ENCODE measurements at places on chromosomes 7 and 10. TPM values are rescaled to one million over a fixed set of nuclear protein-coding genes. Genes with fewer than 3 reads are reported as not detected.
A peak's percentile ranks its signal among the peaks of the same experiment; 100 is the strongest.

GNAI1 gene
- 1.2 TPM for total RNA-seq

DNA sequence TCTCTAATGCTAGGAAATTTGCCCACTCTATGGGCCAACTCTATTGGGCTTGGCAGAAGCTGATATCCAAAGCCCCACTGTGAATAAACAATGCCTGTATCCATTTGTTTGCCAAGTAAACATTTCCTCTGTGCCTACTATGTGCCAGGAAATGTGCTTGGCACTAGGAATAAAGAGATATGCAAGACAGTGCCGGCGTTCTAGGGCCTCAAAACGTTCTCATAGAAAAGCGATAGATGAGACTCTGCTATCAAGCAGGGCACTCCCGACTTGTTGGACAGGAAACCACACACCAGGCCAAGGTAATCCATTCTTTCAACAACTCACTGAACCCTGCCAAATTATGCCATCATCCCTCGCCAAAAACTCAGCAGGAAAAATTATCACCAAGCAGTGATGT is 196.7 kb downstream of the IPMK start:
- H3K27ac ChIP-seq, result no peak overlapping the region
- no peaks in the 10 kb centered on the region for H3K36me3 ChIP-seq
- DNase-seq, result no peak
- H3K4me1 ChIP-seq, result no peaks in the 10 kb centered on the region
- H3K27me3 ChIP-seq, result no peaks in the 10 kb centered on the region

- DNase-seq, result peak; percentile 51
- H3K4me1 ChIP-seq, result peaks cover 18% of the 10 kb centered on the region
- H3K36me3 ChIP-seq, result no peaks in the 10 kb centered on the region
- no peaks in the 10 kb centered on the region for H3K27me3 ChIP-seq
- no peak overlapping the region for H3K4me3 ChIP-seq
- H3K27ac ChIP-seq, result peak overlapping the region; percentile 50
Observed at GRCh38 chr10:72075376-72076115, 12.8 kb downstream of the SPOCK2 start.

AKR1C4 gene
- not detected for total RNA-seq

ACHE gene
- total RNA-seq, result 0.64 TPM

Measured in natural killer cell treated with Interleukin-12 subunit alpha and Interleukin-12 subunit beta and Interleukin-15 and Interleukin-18, amount 100 ng/mL, for 72 hours (primary cell).